Activated CD4-positive, alpha-beta T cell treated with anti-CD3 and anti-CD28 coated beads, Interleukin-2, amount 10 ng/mL, durations not matched to agents 24 days and 14 days (primary cell): ENCODE measurements at places on chromosomes 2 and 18. TPM values are rescaled to one million over a fixed set of nuclear protein-coding genes. Genes with fewer than 3 reads are reported as not detected.

ACOXL gene
- 0.69 and 1.0 TPM in 2 replicates for total RNA-seq

MERTK gene
- 0.57 and 0.63 TPM in 2 replicates for total RNA-seq

DNAJC5G gene
- total RNA-seq, result not detected in 2 replicates

CRYGD gene
- total RNA-seq, result not detected in 2 replicates

L3MBTL4 gene
- total RNA-seq, result 0.26 and 0.28 TPM in 2 replicates

IL1RN gene
- total RNA-seq, result 3.0 and 3.3 TPM in 2 replicates

DSG3 gene
- total RNA-seq, result not detected in 2 replicates

GRCh38 chr2:144331674-144332355, 188.1 kb downstream of the ZEB2 start:
- H3K4me1 ChIP-seq, result peaks cover 46% of the 10 kb centered on the region
- no peak for DNase-seq
- H3K4me3 ChIP-seq, result peak overlapping the region; percentile 95
- peaks cover 6% of the 10 kb centered on the region for H3K27me3 ChIP-seq
- peak overlapping the region; percentile 99 for H3K27ac ChIP-seq

DNA sequence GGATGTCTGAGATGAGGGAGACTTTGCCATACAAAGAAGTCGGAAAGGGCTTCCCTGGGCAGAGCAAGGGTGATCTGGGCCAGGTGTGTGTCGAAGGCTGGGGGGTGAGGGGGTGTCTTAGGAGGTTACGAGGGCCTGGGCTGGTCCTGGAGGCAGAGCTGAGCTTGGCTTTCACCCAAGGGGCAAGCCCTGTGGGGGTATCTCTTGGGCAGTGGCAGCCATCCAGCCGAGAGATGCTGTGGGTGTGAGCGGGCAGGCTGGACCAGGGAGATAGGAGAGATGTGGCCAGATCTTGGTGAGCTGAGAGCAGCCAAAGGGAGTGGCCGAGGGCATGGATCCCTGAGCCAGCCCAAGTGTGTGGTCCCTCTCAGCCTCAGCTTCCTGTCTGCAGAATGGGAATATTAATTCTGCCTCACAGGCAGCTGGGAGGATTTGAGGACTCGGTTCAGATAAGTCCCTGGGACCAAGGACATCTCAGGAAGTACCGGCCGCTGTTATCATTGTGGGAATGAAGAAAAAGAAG, 33.0 kb downstream of the MAL start:
- peak overlapping the region; percentile 62 for H3K27ac ChIP-seq
- no peak for DNase-seq
- no peaks in the 10 kb centered on the region for H3K27me3 ChIP-seq
- no peak overlapping the region for H3K4me3 ChIP-seq

DNA sequence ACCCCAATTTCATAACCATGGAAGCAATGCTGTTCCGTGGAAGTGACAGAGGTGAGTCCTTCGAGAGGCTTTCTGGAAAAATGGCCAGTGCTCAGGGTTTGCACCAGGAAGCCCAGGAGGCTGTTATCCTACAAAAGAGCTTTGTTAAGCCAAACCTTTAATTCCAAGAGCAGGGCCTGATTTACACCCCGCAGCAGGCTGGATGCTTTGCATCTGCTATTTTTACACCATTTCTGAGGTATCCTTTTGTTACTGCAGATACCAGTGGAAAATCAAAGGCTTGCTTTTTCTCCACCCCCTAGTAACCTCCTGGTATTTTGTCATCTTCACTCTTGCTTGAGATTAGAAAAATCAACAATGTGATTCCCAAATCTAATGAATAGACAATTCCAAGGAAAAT, 380.6 kb downstream of the SOX11 start:
- no peaks in the 10 kb centered on the region for H3K4me1 ChIP-seq
- no peak overlapping the region for H3K4me3 ChIP-seq
- no peak for DNase-seq
- H3K36me3 ChIP-seq, result no peaks in the 10 kb centered on the region

- H3K36me3 ChIP-seq, result no peaks in the 10 kb centered on the region
- peaks cover 2% of the 10 kb centered on the region for H3K4me1 ChIP-seq
These were observed 47.8 kb upstream of the MAPRE3 start for GRCh38 chr2:26922405-26923188.

DNA sequence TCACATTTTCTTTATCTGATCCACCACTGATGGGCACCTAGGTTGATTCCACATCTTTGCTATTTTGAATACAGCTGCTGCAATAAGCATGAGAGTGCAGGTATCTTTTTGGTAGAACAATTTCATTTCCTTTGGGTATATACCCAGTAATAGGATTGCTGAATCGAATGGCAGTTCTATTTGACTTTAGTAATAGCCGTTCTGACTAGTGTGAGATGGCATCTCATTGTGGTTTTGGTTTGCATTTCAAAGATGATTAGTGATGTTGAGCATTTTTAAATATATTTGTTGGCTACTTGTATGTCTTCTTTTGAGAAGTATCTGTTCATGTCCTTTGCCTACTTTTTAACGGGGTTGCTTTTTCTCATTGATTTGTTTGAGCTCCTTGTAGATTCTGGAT, 72.3 kb downstream of the CCDC138 start:
- DNase-seq, result no peak
- H3K4me3 ChIP-seq, result no peak overlapping the region
- no peak overlapping the region for H3K27ac ChIP-seq
- no peaks in the 10 kb centered on the region for H3K27me3 ChIP-seq
- peaks cover 2% of the 10 kb centered on the region for H3K4me1 ChIP-seq
- H3K36me3 ChIP-seq, result peaks cover 23% of the 10 kb centered on the region

GRCh38 chr2:69554981-69555380, 88.6 kb downstream of the AAK1 start:
- no peak overlapping the region for H3K4me3 ChIP-seq
- no peak for DNase-seq
- H3K4me1 ChIP-seq, result peaks cover 28% of the 10 kb centered on the region
- H3K36me3 ChIP-seq, result peaks cover 31% of the 10 kb centered on the region

- H3K27ac ChIP-seq, result no peak overlapping the region
- no peak for DNase-seq
- no peaks in the 10 kb centered on the region for H3K4me1 ChIP-seq
- H3K27me3 ChIP-seq, result peaks cover 12% of the 10 kb centered on the region
- H3K4me3 ChIP-seq, result no peak overlapping the region
These were observed 6.2 kb upstream of the CCDC85A start for GRCh38 chr2:56177420-56178220.

GRCh38 chr2:29650631-29651097, 270.7 kb downstream of the ALK start:
- no peak for DNase-seq
- H3K4me1 ChIP-seq, result no peaks in the 10 kb centered on the region
- H3K27me3 ChIP-seq, result no peaks in the 10 kb centered on the region
- no peak overlapping the region for H3K4me3 ChIP-seq
- H3K27ac ChIP-seq, result no peak overlapping the region

- H3K36me3 ChIP-seq, result peaks cover 47% of the 10 kb centered on the region
- no peaks in the 10 kb centered on the region for H3K27me3 ChIP-seq
- no peak for DNase-seq
- H3K4me1 ChIP-seq, result peaks cover 14% of the 10 kb centered on the region
- H3K27ac ChIP-seq, result peak overlapping the region; percentile 45
These were observed 116.3 kb upstream of the PGAP1 start for GRCh38 chr2:197042739-197043196.

- H3K27me3 ChIP-seq, result no peaks in the 10 kb centered on the region
- no peak for DNase-seq
These were observed 72.9 kb upstream of the VRK2 start for GRCh38 chr2:57973621-57974186.

GRCh38 chr2:100773538-100773937, 46.4 kb upstream of the NPAS2 start:
- H3K27ac ChIP-seq, result no peak overlapping the region
- no peaks in the 10 kb centered on the region for H3K36me3 ChIP-seq
- no peaks in the 10 kb centered on the region for H3K4me1 ChIP-seq
- no peak overlapping the region for H3K4me3 ChIP-seq

GRCh38 chr2:129876541-129876940, 102.9 kb upstream of the RAB6C start:
- H3K36me3 ChIP-seq, result no peaks in the 10 kb centered on the region
- no peaks in the 10 kb centered on the region for H3K27me3 ChIP-seq
- H3K4me3 ChIP-seq, result peak overlapping the region; percentile 93
- DNase-seq, result no peak
- no peak overlapping the region for H3K27ac ChIP-seq

DNA sequence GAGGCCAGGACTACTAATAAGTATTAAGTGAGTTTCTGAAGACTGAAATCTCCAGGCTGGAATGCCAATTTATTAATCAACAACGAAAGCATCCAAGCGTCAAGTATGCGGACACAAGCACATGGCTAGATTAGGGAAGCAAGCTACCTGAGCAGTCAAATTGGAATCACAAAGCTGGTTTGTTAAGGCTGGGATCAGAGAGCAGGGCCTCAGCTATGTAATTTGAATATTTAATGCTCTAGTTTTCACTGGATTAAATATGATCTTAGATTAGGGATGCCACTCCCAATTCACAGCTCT, 5.7 kb downstream of the CCL20 start:
- H3K36me3 ChIP-seq, result no peaks in the 10 kb centered on the region
- no peak overlapping the region for H3K27ac ChIP-seq
- no peak overlapping the region for H3K4me3 ChIP-seq
- H3K4me1 ChIP-seq, result peaks cover 19% of the 10 kb centered on the region
- no peak for DNase-seq

DNA sequence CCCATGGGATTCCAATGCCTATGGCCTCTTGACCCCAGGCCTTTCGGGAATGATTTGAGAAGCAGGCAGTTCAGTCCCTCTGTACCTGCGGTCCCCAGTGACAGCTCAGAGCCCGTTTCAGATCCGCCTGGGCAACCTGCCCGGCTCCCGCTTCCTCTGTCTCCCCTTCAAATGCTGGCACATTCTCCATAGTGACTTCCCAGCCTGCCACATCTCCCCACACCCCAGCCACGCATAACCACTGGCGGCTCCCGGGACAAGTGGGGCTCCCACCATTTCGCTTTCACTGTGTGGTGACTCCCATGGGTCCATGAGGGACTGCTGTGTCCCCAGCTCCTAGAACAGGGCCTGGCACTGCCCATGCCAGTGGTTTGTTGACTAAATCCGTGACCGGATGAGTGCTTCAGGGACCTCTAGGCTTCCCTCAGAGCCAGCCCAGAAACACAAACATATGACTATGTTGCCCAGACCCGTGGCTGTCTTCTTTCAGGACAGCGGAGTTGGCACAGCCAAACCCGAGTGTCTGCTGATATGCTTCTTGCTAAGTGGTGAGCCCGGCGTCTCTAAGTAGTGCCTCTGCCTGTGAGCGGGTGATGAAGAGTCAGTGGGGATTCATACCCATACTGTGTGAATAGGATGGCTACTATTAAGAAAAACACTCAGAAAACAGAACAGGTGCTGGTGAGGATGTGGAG, 91.2 kb downstream of the GLI2 start:
- DNase-seq, result no peak
- no peaks in the 10 kb centered on the region for H3K4me1 ChIP-seq
- no peak overlapping the region for H3K4me3 ChIP-seq
- no peaks in the 10 kb centered on the region for H3K36me3 ChIP-seq

- peaks cover 10% of the 10 kb centered on the region for H3K4me1 ChIP-seq
- no peak for DNase-seq
- H3K36me3 ChIP-seq, result peaks cover 69% of the 10 kb centered on the region
- no peak overlapping the region for H3K4me3 ChIP-seq
- no peak overlapping the region for H3K27ac ChIP-seq
- H3K27me3 ChIP-seq, result no peaks in the 10 kb centered on the region
These were observed 41.6 kb downstream of the GFPT1 start for GRCh38 chr2:69345434-69345833.

DNA sequence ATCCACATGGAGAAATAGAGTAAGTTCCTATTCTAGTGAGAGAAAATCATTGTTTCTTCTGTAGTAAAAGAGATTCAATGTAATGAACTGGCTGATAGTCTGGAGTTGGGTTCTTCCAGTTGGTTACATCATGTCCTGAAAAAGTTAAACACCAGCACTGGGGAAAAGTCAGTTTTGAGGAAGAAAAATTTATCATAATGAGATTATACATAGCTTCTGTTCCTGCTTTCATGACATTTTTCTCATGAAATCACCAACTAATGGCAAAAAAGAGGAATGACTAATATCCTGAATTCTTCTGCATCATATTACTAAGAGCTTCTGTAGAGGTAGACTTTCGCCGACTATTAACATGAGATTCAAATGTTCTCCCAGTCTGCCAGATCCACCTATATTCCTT, 69.2 kb upstream of the SLC9A2 start:
- no peaks in the 10 kb centered on the region for H3K36me3 ChIP-seq
- H3K27me3 ChIP-seq, result peaks cover 2% of the 10 kb centered on the region
- no peak for DNase-seq
- H3K27ac ChIP-seq, result no peak overlapping the region

GRCh38 chr2:217079165-217079564, 219.3 kb upstream of the TNP1 start:
- peaks cover 6% of the 10 kb centered on the region for H3K27me3 ChIP-seq
- no peak for DNase-seq
- no peak overlapping the region for H3K4me3 ChIP-seq

DNA sequence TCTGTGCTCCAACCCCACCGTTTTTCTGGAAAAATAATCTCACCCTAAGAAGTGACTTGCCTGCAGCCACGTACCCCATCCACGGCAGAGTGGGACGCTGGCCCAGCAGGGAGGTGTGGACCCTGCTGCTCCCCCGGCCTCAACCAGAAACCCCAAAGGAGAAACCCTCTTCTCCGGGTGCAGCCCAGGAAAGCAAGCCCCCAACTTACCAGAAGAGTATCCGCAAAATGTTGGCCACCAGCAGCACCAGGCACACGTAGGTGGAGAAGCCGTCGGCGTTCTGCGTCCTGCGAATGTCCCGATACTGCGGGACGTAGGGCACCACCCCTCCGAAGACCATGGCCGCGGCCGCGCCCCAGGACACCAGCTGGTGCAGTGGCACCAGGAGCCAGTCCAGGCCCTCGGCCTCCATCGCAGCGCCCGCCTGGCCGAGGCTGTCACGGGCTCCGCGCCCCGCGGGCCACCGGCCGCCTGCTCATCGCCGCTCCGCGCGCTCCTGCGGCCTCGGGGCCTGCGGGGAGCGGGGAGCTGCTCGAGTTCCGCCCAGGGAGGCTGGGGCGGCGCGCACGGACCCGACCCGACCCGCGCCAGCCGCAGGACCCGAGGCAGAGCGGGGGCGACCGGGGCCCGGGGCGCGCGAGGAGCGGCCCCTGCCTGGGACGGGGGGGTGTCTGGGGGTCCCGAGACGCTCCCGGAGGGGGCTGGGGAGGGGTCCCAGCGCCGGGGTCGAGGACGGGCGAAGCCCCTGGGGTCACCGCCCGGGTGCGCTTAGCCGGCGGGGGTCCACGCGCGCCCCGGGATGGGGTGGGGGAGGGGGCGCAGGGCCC, 725 bp downstream of the SLC66A2 start:
- peak; percentile 80 for DNase-seq
- peaks cover 35% of the 10 kb centered on the region for H3K4me1 ChIP-seq
- H3K27ac ChIP-seq, result peak overlapping the region; percentile 79
- peak overlapping the region; percentile 88 for H3K4me3 ChIP-seq
- peaks cover 3% of the 10 kb centered on the region for H3K27me3 ChIP-seq

- peaks cover 3% of the 10 kb centered on the region for H3K4me1 ChIP-seq
- no peaks in the 10 kb centered on the region for H3K36me3 ChIP-seq
- H3K4me3 ChIP-seq, result no peak overlapping the region
- no peak for DNase-seq
- H3K27ac ChIP-seq, result no peak overlapping the region
- peaks cover 19% of the 10 kb centered on the region for H3K27me3 ChIP-seq
These were observed 33.5 kb upstream of the CRIM1 start for GRCh38 chr2:36322108-36322507.

DNA sequence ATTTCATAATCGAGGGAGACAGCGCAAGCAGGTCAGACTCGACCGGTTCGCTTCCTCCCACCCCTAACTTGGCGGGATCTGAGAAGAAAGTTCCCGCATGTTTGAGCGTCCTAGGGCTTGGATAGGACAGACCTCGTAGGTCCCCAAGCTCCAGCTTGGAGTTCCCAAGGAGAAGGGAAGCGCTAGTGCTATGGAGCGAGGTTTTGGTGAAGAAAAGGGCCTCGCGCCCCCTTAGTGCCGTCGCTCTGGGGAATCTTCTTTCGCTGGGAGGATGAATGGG, 11.6 kb upstream of the SKOR2 start:
- no peaks in the 10 kb centered on the region for H3K4me1 ChIP-seq
- H3K4me3 ChIP-seq, result no peak overlapping the region
- H3K27ac ChIP-seq, result no peak overlapping the region
- peaks cover 66% of the 10 kb centered on the region for H3K27me3 ChIP-seq
- no peaks in the 10 kb centered on the region for H3K36me3 ChIP-seq
